ENCODE measurements at places on chromosomes 1 and 21.

GRCh38 chr1:154453574-154454352 is 48.3 kb upstream of the TDRD10 start:
- peak; percentile 76 for DNase-seq

DNA sequence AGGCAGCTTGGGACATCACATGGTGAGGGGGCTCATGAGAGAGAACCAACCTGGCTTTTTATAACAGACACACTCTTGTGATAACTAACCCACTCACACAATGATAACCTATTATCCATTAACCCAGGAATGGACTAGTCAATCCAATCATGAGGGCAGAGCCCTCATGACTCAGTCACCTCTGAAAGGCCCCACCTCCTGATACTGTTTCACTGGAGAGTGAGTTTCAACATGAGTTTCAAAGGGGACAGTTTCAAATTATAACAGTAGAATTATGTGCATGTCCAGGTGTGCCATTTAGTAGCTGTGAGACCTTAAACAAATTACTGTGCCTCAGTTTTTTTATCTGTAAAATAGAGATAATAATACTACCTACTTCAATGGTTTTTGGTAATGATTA is 47.6 kb upstream of the PPP2R5A start:
- DNase-seq: peak; percentile 37

DNA sequence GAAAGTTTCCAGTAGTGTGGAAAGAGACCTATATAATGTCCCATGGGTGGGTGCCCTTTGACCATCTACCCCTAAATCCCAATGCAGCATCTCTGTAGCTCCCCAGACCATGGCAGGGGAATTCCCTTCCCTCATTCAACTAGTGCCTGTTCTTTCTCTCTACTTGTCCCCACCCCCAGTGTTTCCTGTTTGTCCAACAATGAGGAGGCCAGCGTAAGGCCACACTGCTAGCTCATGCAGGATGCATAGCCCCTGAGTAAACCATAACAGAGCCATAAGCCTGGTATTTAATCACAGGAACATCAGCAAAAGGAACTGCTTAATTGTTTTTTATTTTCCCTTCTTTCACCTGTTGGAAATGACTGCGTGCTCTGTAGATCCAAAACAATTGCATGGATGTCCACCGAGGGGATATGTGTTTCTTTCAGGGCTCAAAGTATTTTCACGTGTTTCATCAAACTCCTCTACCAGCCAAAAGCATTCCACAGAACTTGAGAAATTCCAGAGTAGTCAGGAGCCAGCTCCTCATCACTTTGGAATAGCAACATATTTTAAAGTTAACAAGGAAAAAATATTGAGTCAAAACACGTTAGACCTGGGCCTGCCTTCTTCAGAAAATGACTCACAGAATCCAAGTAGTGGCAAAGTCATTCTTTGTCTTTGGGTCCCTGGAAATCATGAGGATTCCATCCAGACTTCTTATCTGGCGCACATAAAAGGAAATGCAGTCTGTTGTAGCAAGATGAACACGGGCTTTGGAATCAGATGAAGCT is 162.5 kb upstream of the SGIP1 start:
- peak; percentile 68 for DNase-seq

DNA sequence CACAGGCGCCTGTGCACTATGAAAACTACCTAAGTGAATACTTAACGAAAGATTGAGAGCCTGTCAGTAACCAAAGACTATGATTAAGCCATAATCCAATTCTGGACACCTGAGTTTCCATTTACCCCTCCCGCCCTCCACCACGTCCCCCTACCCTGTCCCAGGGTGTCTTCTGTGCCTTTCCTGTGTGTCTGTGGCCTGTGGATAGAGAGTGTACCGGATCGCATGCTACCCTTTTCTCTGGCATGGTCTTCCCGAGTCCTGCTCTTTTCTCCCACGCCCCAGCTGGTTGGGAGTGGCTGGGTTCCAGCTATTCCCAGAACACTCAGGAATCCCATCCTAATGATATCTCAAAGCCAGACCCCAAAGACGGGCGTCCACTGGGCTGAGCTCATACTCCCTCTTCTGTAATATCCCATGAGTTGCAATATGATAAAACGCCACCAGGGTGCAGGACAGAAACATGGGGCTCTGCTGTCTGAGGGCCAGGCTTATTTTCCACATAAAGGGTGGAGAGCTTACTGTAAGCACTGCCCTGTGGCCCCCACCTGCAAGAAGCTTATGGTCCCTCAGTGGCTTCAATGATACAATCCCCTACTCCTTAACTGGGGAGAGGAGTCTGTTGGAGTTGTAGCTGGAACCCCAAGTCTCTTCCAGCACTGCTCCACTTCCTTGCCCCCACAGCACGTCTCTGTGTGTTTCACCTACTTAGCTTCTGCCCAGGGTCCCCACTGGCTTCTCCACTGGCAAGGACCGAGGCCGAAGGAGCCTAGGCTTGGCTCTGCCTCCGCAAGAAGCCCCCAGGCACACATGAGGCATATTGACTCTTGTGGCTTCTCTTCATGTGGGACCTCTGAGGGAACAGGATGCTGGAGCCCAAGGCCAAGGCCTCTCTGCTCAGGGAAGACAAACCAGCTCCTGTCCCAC is 17.6 kb upstream of the ALX3 start:
- DNase-seq: peak; percentile 57
